AG08395 (cell line): ENCODE measurements at places on chromosomes 16 and 17.

DNA sequence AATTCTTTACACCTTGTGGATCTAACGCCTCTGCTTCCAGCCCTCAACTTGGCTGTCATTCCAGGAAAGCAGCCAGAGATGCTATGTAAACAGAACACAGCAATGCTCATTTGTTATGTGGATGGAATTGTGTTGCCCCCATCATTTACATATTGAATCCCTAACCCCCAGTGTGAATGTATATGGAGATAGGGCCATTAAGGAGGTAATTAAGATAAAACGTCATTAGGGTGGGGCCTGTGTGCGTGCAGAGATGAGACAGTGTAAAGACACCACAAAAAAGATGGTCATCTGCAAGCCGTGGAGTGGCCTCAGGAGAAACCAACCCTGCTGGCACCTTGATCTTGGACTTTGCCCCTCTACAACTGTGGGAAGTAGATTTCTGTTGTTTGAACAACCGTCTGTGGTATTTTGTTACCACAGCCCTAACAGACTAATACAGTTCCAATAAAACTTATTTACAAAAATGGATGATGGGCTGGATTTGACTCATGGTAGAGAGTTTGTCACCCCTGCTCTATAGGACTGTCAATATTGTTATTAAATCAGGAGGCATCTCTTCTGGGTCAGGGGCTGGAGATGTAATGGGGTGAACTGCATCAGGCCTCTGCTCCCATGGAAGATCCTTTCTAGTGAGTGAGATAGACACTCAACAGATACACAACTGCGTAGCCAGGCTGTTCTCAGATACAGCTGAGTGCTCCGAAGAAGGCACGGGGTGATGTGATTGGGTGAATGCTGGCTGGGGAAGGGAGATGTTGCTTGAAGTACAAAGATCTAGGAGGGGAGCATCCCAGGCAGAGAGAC is 339.0 kb downstream of the SNX29 start:
- DNase-seq, result no peak

GRCh38 chr17:2484876-2485275 is 26.8 kb downstream of the METTL16 start:
- DNase-seq, result no peak

DNA sequence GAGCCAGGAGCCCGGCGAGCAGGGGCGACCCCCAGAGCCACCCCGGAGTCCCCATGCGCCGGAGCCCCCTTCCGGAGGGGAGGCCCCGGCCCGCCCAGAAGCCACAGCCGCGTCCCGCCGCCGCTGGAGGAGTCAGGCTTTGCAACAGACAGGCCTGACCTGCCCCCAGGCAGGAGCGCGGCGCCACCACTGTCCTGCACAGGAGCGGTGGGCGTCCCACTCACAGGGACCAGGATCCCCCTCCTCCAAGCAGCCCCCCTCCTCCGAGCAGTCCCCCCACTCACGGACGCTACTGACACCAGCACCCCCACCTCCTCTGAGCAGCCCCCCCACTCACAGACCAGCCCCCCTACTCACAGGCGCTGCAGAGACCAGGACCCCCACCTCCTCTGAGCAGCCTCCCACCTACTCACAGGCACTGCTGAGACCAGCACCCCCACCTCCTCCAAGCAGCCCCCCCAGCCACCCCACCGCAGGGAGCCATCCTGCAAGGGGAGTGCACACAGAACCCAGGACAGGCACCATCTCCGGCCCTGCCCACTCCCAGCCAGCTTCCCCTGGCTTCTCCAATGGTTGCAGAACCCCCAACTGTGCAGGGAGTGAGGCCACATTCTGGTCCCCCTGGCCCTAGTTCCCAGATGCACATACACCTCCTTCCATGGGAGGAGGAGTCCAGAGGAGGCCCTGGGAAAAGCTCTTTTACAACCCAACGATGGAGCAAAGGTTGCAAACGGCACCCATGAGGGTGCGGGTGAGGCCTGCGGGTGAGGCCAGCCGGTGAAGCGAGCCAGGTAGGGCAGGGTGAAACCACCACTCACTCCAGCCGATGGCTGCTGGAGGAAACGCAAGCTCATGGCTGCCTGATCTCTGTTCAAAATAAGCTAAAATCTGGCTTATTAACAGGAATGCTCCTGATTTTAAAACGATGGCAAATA is 69.9 kb downstream of the ABR start:
- DNase-seq, result no peak

GRCh38 chr17:82564241-82564640 is 44.7 kb downstream of the FOXK2 start:
- no peak for DNase-seq

DNA sequence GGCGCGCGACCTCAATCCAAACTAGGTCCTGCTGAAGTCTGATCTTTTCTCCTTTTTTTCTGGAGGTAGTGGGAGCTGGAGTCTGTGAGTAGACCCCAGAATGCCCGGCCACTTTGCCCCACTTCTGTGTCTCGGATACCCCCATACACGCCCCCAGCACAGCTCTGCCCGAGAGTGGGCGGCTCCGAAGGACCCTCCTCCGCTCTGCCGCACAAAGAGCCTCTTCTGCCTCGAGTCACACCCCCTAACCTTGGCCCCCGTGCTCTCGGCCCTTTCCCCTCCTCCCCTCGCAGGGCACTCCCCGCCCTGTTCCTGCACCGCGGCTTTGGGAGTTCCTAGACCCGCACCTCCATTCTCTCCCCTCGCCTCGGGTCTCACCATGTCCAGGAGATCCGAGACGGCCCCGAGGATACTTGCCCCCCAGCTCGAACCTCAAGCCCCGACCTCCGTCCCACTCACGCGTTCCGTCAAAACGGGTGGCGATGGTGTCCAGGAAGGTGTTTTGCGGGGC is 476 bp downstream of the KCNH4 start:
- no peak for DNase-seq
